Mesenchymal stem cell (in vitro differentiated cells and primary cell): ENCODE measurements at places on chromosomes 4 and X.

GRCh38 chrX:110532581-110532931, 173.9 kb downstream of the RTL9 start:
- DNase-seq, result no peak

- DNase-seq, result peak; percentile 56
Observed at GRCh38 chrX:13658602-13659001, 5.7 kb downstream of the TCEANC start.

DNA sequence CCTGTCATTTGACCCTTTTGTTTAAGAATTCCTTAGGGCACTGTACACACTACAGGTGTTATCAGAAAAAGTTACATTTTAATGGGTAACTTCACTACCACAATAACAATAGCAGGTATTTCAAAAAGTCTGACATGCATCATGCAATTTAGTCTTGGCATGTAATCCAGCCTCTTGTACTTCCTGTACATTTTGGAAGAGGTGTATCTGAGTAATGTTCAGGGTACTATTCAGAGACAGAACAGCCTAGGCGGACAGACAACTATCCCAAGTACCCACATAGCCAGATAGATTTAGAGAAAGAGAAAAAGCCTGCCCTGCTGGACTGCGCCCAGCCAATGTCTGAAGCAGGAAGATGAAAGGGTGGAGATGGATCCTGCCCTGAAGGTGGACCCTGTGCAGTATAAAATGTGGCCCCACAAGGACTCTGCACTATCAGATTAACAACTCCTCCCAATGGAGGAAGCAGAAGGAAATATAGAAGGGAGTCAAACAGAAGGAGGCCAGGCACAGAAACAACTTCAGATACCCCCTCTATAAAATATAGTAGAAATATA, 8.5 kb downstream of the UGT2B7 start:
- no peak for DNase-seq

- no peak for DNase-seq
Observed at GRCh38 chr4:123455360-123455759, 58.8 kb downstream of the SPRY1 start.

DNA sequence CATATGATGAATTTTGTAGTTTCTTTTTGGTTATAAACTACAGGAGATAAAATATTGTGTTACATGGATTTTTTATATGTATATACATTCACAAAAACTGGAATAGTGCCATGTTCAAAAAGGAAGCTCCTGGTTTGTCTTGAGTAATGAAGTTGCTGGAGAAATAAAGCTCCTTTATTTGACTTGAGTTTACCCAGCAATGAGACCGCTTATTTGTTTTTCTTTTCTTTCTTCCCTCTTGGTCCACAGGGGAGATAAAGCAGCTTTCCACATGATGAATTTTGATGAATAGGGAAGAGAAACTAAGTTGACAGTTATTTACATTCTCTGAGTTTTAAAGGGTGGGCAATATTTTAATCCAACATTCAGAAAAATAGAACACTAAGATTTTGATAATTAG, 176.5 kb downstream of the GPM6A start:
- DNase-seq, result no peak
